ENCODE measurements at places on chromosomes 5 and 9.
A peak's percentile ranks its signal among the peaks of the same experiment; 100 is the strongest.

GRCh38 chr9:33785914-33786313, 9.4 kb upstream of the PRSS3 start:
- no peak for DNase-seq

- DNase-seq = no peak
Measured at GRCh38 chr5:10977011-10977410, 216.0 kb upstream of the DAP start.

GRCh38 chr9:74140141-74140540, 357.0 kb upstream of the RORB start:
- no peak for DNase-seq

GRCh38 chr9:137975527-137975913, 97.9 kb downstream of the CACNA1B start:
- DNase-seq = no peak

GRCh38 chr9:89941875-89942274, 337.1 kb downstream of the GADD45G start:
- DNase-seq = peak; percentile 60
